ENCODE measurements at places on chromosomes 5 and 9. TPM values are rescaled to one million over a fixed set of nuclear protein-coding genes. Genes with fewer than 3 reads are reported as not detected.

Gene GALT
- 66.2 TPM for total RNA-seq

Gene WNT8A
- not detected for total RNA-seq

- no peak for DNase-seq
These were observed 109.5 kb upstream of the RAD23B start for GRCh38 chr9:107173422-107174180.

- no peak for DNase-seq
These were observed 322.1 kb upstream of the SLC30A5 start for GRCh38 chr5:68771732-68772131.

GRCh38 chr5:172999974-173000373, 16.4 kb downstream of the ATP6V0E1 start:
- DNase-seq, result no peak

DNA sequence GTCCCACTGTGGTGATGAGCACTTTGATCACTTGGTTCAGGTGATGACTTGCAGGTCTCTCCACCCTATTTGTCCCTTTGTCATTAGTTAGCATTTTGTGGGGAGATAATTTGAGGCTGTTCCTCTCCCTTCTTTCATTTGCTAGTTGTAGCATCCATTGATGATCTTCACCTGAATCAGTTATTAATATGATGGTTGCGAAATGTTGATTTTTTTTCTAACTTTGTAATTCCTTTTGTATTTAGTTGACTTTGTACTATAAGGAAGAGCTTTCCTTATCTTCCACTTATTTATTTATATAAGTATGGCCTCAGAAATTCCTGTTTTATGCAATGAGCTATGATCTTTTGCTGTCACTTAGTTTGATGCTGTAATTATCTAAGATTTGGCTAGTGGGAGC, 12.6 kb downstream of the TRIO start:
- no peak for DNase-seq

DNA sequence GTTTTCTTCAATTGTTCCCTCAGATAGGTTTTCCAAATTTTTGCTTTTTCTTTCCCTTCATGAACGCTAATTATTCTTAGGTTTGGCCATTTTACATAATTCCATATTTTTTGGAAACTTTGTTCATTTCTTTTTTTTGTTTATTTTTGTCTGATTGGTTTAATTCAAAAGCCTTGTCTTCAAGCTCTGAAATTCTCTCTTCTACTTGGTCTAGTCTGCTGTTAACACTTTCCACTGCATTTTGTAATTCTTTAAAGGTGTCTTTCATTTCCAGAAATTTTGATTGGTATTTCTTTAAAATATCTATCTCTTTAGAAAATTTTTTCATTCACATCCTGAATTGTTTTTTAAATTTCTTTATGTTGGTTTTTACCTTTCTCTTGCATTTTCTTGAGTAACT, 63.9 kb upstream of the VLDLR start:
- no peak for DNase-seq

- no peak for DNase-seq
These were observed 33.9 kb downstream of the OLFML2A start for GRCh38 chr9:124810663-124811355.

Measured in Karpas-422 (cell line).